Omental fat pad (tissue), 4 donors: ENCODE measurements at places on chromosomes 4 and X.

GRCh38 chr4:2394528-2394927 is 23.9 kb downstream of the ZFYVE28 start:
- no peak for DNase-seq

- DNase-seq, result no peak
Observed at GRCh38 chr4:80685214-80685613, 345.3 kb upstream of the BMP3 start.

DNA sequence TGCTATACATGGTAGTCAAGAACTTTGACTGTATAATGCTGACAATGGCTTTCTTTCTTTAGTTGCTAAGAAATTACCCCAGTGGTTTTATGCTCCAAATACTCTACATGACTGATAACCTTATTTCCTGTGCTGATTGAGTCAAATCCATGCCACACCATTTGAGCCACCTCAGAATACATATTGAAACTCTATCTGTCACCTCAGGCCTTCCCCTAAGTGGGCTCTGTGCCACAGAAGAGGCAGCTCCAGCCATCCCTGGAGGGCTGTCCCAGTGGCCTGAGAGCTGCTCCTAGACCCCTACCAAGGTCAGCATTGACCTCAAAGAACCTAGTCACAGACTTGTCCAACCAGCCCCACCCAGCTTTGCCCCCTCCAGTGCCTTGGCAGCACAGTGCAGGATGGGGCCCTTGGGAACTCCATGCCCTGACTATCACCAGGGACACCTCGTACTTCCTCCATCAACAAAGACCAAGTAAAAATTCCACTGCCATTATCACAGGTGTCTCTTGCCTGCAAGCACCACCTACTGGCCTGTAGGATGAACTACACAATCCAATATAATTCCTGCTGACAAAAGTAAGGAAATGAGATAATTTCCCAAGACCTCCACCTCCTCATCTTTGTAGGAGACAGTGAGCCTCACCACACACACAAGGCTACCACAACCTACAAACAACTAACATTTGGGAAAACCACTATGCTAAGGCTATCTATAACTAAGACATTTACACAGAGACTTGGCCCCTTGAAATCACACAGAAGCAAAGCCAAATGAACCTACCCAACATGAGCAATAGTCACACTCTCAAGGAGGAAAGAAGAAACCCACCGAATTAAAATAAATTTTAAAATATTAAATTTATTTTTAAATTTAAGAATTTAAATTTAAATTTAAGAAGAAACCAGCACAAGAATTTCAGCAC is 239.9 kb downstream of the NKX6-1 start:
- no peak for DNase-seq

DNA sequence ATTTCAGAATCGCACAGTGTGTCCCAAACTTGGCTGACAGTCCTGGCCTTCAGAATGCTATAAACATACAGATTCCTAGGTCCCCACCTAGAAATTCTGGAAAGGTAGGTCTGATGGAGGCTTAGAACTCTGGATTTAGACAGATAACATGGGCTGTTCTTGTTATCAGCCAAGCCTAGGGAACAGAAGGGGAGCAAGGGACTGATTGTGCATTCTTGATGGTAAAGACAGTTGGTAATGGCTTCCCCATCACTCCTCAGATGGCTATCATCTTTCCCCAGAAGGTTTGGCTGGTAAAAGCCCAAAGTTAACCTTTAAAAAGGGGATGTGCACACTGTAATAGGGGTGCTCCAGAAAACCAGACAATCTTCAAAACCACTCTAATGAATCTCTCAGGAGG is 35.7 kb downstream of the DIPK2B start:
- no peak for DNase-seq

DNA sequence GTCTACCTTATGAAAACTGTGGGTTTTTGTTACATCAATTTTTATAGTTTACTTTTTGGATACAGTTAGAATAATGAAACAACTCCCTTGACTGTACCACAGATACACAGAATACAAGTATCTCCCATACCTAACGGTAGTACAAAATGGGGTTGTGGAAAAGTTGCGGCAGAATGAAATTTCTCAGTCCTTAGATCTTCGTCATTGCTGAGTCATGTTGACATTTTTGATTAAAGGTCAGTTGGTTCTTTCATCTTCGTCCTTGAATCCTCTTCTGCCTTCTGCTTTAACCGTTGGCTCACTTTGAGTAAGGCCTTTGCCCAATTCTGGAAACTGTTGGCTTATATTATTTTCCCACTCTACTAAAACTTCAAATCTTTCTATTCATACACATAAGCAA is 75.6 kb downstream of the TRIML1 start:
- DNase-seq, result no peak

GRCh38 chrX:16664626-16665025 is 14.7 kb downstream of the S100G start:
- DNase-seq, result no peak

DNA sequence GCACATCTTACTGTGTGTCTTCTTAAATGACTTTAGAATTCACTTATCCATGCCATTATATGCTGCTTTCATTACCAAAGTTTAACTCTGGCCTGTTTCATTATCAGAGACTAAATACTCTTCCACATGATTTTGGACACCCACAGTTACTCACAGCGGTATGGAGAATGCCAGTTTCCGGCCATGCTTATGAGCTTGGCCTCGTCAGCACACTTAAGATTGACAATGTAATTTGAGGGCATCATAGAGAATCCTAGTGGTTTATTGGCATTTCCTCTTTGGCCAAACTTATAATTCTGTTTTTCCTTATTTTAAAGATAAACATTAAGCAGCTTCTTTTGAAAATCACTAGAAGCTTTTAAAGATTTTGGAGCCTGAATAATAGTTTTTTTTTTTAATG is 104.5 kb downstream of the IRF2 start:
- DNase-seq, result no peak

DNA sequence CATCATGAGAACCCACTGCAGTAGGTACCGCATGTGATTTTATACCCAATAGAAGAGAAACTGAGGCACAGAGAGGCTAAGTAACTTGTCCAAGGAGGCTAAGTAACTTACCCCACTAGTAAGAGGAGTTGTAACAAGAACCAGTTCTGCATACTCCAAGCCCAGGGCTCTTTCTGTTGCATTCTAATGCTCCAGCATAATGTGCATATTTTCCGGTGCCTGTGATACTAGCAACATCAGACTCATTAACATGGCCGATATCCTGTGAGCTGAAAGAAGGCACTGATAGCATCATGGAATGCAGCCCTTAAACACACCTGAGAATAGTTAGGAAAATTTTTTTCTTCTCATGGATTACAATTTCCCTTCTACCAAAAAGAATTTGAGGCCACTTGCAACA is 39.7 kb upstream of the KLF3 start:
- DNase-seq, result no peak

- no peak for DNase-seq
Observed at GRCh38 chr4:188596021-188596420, 456.8 kb downstream of the TRIML1 start.

DNA sequence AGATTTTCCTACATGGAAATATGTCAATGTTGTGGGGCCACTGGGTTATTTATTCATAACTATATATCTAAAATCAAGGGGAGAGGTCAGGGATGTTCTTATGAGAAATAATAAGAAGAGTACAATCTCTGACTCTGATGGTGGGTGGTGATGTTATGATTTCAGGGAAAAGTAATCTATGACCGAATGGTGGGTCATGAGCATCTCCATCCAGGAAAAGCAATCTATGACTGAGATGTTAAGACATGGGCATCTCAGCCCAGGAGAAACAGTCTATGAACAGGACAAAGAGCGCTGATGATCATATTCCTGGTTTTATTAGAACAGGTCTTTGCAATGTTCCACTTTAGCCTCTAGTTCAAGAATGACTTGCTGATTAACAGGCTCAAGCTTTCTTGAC is 137.1 kb downstream of the ARSF start:
- DNase-seq, result no peak

DNA sequence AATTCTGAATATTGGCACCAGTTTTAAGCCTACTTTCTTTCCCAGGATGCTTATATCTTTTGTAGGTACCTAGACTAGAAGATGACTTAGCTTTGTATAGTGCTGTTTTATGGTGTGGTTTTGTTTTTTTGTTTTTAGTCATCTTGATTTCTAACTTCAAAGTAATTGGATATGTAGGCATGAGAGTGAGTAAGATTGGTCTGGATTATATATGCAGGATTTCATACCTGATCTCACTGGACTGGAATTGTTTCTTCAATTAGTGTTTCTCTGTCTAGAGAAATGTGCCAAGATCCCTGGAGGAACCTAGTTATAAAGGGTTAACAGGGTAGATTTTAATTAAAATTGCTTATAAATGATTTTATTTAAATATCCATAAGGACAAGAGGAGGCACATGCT is 23.1 kb downstream of the NAP1L5 start:
- DNase-seq, result no peak

DNA sequence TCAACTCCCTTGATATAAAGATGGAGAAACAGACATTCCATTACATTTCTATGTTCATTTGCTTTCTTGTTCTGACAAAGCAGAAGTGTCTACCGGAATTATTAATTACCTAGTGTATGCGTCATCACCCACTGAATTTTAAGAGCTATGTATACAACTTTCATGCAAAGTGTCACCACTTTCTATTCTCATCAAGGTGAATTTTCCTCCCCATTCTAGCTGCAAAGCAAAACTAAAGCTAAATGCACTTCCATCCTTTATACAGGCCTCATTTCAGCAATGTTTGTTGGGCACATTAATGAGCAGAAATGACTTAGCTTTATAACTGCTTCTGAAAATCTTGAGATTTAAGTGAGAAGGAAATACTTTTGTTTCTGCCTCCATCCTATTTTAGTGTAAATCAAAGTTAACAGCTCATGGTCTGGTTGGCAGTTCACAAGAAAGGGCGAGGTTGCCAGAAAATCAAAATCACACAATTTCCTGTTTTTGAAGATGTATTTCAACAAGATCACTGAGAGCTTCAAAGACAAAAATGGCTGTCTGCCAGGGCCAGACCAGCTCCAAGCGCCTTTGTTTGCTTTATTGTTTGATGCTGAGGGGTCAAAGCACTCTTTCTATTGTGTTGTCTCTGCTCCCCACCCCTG is 7.2 kb upstream of the FAM9C start:
- no peak for DNase-seq

GRCh38 chr4:168844353-168845049 is 165.6 kb downstream of the CBR4 start:
- DNase-seq, result no peak

GRCh38 chrX:100409610-100410590 is at the start of gene PCDH19:
TSS of gene PCDH19 (minus strand) at chrX:100410273. CDS start at chrX:100408597, 1,676 bp downstream.
- no peak for DNase-seq

DNA sequence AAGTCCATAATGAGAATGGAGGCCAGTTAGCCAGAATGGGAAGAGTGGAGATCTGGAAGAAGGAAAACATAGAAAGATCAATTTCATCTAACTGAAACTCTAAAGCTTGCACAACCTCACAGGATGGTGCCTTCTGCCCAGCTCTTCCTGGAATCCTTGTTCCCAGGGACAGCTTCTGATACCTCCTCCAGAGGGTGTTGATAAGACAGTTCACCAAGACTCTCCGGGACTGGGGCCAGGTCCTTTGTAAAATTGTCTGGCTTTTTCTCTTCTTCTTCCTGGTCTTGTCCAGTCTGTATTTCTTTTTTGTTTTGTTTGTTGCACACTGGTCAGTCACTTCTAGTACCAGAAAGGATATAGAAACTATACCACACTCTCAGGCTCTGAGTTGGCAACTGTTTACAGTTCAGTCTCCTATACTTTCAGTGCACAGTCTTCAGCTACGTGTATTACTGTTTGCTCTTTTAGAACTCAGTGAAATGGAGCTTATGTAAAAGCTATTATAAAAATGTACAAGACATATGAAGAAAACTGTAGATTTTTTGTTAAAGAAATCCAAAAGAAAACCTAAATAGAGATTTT is 142.8 kb upstream of the RPL34 start:
- no peak for DNase-seq

DNA sequence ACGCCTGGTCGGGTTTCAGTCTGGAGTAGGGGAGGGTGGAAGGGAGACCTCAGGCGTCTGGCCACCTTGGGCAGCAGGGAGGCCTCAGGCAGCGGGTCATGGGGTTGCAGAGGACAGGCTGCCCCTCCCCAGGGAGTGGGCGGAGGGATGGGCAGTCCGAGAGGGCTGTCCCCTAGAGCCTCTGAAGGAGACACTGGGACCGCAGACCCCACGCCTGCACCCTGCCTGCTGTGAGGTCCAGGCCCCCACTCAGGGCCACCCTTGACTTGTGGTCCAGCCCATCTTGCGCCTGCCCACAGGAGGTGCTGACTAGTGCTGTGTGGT is 16.5 kb downstream of the FGFRL1 start:
- DNase-seq, result no peak

- no peak for DNase-seq
Observed at GRCh38 chr4:137253949-137254348, 278.3 kb downstream of the PCDH18 start.

DNA sequence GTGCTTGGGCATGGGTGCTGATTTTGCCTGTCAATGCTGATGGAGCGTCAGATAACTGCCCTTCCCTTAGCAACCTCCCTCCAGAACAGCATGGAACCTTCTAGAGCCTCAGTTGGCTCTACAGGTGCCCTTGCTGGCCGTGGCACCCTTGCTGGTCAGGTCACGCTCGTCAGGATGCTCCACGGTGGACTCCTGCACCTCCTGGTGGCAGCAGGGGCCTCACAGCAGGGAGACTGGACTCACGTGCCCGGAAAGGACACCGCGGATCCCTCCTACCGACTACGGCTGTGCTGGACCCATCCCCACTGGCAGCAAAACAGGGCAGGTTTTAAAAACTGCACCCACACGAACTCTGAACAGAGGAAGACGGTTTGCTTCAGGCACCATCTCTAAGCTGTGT is 82.1 kb upstream of the AFAP1 start:
- no peak for DNase-seq

DNA sequence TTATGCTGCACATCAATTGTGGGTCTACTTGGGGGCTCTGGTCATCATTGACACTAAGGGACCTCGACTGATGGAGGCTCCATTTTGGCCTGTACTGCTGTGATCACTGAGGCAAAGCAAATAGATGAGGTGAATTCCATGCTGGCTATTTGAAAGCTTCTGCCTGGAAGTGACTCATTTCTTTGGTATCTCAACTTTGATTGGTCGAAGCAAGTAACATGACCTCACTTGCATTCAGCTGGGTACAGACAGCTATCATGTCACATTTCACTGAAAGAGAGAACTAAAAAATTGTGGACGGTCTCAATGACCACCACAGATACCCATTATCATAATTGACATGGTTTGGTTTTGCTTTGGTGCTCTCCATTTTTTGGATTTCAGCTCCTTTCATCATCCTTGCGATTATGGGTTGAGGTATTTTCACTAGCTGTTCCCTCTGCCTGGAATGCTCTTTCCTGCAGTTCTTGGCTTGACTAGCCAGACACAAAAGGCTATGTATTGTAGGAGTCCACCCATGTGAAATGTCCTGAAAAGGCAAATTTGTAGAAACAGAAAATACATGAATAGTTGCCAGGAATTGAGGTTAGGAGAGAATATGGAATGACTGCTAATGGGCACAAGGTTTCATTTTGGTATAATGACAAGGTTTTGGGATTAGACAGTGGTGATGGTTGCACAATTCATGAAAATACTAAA is 369.2 kb upstream of the LCORL start:
- DNase-seq, result no peak

DNA sequence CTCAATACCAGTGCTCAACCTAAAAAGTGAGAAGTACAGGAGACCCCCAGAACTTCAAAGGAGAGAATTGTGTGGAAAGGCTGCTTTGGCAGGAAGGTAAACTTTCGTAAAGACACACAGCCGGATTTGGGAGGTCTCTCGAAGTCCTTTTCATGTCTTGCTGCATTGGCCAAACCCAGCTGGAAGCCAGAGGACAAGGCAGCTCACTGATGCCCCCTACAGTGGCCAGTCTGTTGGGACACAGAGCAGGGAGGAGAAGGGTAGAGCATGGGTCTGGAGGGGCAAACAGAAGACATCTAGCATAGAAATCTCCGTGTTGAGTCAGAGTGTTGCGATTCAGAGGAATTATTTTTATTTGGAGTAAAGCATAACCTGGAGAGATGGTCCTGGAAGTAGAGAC is 198.9 kb downstream of the ANK2 start:
- no peak for DNase-seq
